ENCODE measurements at places on chromosomes 16 and 17. TPM values are rescaled to one million over a fixed set of nuclear protein-coding genes. Genes with fewer than 3 reads are reported as not detected.

MSLN gene
- polyA plus RNA-seq = 0.87 TPM

TNFRSF17 gene
- polyA plus RNA-seq = 0.08 TPM

CALB2 gene
- polyA plus RNA-seq = 6.3 TPM

SDR42E2 gene
- not detected for polyA plus RNA-seq

Data from esophagus (tissue), 2 donors.